ENCODE measurements at places on chromosomes 2 and 18.

GRCh38 chr18:31230495-31230894 is 67.8 kb upstream of the DSC1 start:
- DNase-seq = no peak

- DNase-seq = no peak
Measured at GRCh38 chr2:143345887-143346787, 216.9 kb downstream of the ARHGAP15 start.

DNA sequence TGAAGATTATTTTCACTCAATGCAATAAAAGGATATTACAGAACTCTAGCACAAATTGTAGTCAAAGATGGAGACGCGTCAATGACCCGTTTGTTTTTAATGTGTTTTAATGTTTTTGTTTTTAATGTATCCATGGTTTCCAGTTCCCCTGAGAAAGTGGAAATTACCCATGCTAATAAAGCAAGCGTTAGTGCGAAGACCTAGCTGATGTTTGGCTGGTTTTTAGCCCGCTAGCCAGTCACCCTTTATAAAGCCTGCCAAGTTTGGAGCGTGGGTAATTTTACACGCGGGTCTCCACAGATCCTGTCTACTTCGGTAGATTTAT is 430 bp upstream of the CHMP1B start:
- DNase-seq = no peak

GRCh38 chr18:76823161-76823538 is 793 bp downstream of the ZNF236 start:
- no peak for DNase-seq

- no peak for DNase-seq
Measured at GRCh38 chr2:43537137-43537536, 58.7 kb downstream of the THADA start.

GRCh38 chr2:170651624-170652325 is 63.4 kb upstream of the SP5 start:
- DNase-seq = no peak

- no peak for DNase-seq
Measured at GRCh38 chr18:41022484-41022883, 932.5 kb upstream of the PIK3C3 start.

DNA sequence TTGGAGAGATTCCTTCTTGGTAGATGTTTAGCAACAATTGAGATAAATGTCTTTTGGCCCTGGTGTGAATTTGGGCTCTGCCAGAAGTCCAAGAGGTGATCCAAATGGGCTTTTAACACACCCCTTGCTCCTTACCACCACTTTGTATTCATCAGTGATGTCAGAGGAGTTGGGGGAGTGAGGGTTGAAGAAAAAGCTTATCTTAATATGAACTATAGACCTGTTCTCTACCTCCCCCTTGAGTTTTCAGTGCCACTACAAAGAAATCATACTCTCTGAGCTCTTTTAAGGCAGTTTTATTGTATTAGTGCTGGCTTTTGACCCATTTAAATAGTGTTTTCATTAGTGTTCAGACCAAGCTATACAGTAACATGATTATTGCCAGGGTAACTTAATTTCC is 229.1 kb downstream of the PHLPP1 start:
- DNase-seq = no peak

DNA sequence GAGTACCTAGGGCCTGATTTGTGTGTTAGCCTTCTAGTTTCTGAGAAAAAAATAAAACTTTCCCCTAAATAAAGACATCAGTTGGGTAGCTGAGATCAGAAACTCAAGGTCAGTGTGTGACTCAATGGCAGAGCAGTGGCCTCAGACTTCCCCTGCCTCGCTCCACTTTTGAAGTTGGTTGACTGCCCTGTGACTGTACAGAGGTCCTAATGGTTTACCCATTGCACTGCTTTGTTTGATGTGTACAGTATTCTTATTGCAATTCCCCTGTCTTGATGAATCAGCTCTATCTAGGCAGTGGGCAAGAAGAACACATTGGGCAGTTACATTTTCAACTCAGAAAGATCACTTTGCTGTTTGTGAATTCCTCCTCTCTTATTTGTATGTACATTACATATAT is 315.7 kb downstream of the KCNS3 start:
- no peak for DNase-seq

DNA sequence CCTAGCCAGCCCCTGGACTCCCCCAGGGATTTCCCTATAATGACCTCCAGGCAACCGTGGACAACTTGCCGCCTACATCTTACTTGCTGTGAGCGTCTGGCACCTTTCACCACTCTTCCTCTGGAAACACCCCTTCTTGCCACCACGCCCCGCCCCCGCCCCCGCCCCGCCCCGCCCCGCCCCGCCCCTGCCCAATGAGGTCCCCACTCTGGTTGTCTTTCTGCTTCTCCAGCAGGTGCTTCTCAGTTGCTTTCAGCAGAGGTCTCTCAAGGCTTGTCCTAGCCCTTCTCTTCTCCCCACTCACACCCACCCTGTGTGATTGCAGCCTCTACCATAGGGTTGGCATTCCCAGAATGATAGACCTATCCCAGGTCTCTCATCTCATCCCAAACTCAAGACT is 214.5 kb downstream of the EN1 start:
- DNase-seq = no peak

GRCh38 chr18:69599377-69599776 is 198.7 kb downstream of the DOK6 start:
- no peak for DNase-seq

DNA sequence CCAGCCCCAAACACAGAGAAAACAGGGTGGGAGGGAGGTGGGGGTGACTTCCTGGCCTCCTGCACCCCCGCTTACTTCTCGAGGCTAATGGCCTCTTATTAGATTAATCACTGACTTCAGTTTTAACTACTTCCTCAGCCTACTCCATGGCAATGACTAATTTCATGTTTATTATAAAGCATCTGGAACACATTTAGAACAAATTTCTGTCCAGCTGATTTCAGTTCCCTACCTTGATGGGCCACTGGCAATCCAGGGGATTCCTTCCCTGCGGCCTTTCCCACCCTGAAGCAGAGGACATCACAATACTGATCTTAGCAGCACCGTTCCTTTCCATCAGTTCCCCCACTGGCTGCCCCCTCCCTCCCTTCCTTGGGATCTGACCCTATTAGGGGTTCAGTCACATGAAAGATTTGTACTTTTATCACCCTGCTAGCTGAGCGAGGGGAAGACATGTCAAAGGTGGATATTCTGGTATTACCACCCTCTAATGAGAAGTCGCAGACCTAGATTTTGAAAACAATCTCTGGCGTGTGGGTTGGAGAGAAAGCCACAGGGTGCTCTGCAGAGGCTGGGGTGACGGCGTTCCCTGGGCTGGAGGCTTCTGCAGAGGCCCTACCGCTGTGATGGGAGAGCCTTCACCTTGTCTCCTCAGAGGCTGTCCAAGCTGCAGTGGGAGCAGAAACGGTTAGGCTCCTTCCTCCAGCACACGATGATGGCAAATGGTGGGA is 67.6 kb downstream of the KIAA2012 start:
- DNase-seq = no peak

- no peak for DNase-seq
Measured at GRCh38 chr2:194003911-194004310, 1653.1 kb upstream of the SLC39A10 start.

DNA sequence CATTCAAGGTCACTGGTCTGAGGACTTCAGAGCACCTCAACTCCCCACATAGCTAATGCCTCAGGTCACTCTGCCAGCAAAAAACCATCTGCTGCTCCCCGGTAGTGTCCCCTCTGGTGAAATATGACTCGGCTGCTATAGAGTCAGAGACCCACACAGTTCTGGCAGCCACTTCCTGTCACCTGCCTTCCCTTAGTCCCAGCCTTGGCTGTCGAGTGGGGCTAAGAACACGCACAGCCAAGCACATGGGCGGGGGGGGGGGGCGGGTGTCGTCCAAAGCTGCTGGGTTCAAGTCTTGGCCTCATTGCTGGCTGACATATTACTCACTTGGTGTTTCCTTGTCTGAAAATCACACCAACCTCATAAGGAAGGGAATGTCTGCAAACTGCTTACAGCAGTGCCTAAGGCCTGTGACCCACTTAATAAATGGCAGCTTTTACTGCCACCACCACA is 37.5 kb downstream of the POLR1A start:
- no peak for DNase-seq

- DNase-seq = no peak
Measured at GRCh38 chr2:151353995-151354394, 3.4 kb upstream of the TNFAIP6 start.

GRCh38 chr2:2502201-2502549 is 171.1 kb upstream of the MYT1L start:
- DNase-seq = no peak

DNA sequence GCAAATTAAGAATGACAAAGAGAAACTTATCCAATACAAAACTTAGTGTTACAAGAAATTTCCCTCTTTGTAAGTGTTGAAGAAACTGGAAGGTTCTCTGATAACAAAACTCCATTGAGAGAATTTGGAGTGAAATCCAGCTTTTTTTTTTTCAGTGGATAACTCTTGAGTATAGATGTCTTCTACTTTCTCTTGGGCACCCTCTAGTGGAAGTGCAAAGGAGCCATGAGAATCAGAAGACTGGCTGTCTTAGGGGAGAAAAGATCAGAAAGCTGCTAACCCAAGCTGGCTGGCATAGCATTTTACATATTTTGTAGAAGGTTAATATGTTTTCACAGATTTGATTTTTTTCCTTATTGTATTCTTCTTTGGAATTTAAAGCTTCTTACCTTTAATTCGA is 138.8 kb upstream of the SATB2 start:
- peak; percentile 41 for DNase-seq

DNA sequence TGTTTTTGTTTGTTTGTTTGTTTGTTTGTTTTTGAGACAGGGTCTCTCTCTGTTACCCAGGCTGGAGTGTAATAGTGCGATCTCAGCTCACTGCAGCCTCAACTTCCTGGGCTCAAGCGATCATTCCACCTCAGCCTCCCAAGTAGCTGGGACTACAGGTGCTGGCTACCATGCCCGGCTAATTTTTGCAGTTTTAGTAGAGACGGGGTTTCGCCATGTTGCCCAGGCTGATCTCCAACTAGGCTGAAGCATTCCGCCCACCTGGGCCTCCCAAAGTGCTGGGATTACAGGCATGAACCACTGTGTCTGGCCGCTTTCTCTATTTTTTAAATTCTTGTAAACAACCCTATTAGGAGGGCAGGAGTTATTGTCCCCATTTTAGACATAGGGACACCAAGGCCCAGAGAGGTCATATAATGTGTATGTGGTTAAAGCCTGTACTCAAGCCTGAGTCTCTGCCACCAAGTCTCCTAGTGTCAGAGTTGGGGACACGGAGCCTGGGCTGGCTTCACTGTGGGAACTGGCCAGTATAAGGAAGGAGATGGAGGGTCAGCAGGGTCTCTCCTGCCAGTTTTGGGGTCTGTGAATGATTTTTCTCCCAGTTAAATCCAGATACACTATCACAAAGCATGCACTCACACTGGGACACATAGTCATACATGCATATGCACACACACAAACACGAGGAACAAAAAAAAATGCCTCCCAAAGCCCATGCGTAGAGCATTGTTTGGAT is 27.5 kb upstream of the MCFD2 start:
- no peak for DNase-seq

- no peak for DNase-seq
Measured at GRCh38 chr2:71926876-71927756, 220.5 kb downstream of the CYP26B1 start.

DNA sequence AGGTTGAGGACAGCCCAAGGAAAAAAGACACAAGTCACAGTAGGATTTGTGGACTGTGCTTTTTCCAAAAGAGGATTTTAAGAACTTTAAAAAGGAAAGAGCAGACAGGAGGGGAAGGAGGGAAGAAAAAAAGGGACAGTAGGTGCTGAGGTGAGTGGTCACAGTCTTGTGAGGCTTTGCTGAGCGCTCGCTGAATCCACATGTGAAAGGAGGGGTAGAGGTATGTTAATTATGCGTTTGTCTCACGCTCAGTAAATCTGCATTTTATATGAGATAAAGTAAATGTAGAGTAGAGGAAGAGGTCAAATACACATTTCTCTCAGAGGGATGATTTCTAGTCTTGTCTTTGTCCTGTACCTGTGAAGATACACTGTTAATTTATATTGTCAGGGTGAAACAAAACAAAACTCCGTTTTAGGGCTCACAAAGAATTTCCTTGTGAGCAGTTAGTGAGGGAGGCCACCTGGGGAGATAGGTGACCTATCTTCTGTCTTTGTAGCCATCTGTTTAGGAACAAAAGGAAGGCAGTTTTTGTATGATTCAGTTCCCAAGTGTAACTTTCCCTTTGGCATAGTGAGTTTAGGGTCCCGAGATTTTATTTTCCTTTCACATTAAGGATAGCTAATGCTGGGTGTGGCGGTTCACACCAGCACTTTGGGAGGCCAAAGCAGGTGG is 25.3 kb downstream of the GNAL start:
- no peak for DNase-seq

- DNase-seq = no peak
Measured at GRCh38 chr18:11176481-11176881, 27.1 kb upstream of the PIEZO2 start.
